ENCODE measurements at places on chromosomes 6 and 20.

GRCh38 chr6:169969372-169970099, 218.1 kb downstream of the ERMARD start:
- DNase-seq = no peak

- DNase-seq = no peak
Observed at GRCh38 chr6:84926189-84927155, 162.1 kb upstream of the TBX18 start.

GRCh38 chr20:60512443-60512842, 554.2 kb downstream of the CDH26 start:
- DNase-seq = no peak

GRCh38 chr20:52178691-52179090, 12.9 kb downstream of the ZFP64 start:
- DNase-seq = no peak

- DNase-seq = no peak
Observed at GRCh38 chr6:109465772-109466171, 10.2 kb upstream of the MICAL1 start.

- DNase-seq = no peak
Observed at GRCh38 chr6:9564021-9564420, 850.9 kb downstream of the TFAP2A start.

GRCh38 chr6:33894438-33894837, 90.6 kb upstream of the MLN start:
- no peak for DNase-seq

DNA sequence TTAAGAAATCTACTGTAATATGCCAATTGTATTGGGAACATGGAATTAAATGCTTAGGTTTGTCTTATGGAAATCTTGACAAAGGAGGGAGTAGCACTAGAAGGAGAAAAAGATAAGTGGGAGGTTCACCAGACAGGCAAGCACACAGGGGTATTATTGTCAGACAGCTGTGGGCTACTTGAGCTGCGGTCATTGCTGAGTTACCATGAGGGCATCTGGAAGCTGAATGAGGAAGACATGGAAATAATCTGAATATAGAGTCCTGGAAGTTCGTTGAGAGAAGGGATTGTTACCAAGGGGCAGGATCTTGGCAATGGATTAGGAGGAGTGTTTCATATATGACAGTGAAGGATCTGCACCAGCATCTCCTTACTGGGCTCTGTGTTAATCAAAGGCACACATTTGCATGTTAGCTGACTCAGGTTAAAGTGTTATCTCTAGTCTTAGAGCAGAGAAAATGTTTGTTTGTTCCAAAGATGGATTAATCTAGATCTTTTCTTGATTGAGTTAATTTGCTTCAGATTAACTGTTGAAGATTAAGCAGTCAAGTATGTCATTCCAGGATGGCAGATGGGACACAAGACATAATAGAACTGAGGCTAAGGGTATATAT, 53.0 kb upstream of the SUPT3H start:
- DNase-seq = no peak

DNA sequence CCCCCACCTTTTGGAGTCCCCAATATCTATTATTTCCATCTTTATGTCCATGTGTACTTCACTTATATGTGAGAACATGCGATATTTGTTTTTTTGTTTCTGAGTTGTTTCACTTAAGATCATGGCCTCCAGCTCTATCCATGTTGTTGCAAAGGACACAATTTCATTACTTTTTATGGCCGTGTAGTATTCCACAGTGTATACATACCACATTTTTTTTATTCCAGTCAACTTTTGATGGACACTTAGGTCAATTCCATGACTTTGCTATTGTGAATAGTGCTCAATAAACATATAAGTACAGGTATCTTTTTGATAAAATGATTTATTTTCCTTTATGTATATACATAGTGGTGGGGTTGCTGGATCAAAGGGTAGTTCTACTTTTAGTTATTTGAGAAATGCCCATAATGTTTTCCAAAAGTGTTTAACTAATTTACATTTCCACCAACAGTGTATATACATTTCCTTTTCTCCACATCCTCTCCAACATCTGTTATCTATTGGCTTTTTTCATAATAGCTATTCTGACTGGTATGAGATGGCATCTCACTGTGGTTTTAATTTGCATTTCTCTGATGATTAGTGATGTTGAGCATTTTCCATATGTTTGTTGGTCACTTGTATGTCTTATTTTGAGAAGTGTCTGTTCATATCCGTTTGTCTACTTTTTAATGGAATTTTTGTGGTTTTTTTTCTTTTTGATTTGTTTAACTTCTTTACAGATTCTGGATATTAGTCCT, 34.0 kb upstream of the COL10A1 start:
- no peak for DNase-seq

DNA sequence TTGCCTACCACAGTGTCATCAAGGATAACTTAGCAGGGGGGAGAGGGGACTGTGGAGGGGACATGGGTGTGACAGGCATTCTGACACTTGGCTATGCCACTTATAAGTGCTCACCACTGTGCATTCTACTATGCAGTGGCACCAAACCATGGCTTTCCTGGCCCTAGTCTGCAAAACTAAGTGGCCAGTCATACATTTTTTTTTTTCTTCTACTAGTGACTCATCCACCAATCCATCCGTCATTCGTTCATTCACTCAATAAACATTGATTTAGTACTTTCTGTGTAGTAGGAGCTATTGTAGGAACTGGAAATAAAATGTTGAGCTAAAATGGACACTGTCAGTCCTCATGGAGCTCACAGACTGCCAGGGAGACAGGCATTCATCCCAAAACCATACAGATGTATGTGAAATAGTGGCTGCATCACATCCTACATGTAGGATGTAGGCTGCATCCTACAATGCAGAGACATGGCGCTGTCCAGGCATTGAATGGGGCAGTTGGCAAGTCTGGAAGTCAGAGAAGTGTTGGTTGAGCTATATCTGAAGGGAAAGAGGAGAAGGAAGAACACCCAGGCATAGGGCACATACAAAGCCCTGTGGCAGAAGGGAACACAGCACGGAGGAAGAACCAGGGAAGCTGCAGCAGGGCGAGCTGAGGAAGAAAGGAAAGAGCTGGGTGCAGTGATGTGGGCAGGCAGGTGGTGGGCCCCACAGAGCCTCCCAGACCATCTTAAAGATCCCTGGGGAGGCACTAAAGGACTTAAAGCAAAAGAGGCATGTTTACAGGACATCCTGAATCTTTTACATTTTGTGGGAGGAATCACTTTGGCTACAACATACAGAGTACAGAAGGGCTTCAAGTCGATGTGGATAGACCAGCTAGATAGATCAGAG, 224.4 kb downstream of the UST start:
- DNase-seq = no peak

DNA sequence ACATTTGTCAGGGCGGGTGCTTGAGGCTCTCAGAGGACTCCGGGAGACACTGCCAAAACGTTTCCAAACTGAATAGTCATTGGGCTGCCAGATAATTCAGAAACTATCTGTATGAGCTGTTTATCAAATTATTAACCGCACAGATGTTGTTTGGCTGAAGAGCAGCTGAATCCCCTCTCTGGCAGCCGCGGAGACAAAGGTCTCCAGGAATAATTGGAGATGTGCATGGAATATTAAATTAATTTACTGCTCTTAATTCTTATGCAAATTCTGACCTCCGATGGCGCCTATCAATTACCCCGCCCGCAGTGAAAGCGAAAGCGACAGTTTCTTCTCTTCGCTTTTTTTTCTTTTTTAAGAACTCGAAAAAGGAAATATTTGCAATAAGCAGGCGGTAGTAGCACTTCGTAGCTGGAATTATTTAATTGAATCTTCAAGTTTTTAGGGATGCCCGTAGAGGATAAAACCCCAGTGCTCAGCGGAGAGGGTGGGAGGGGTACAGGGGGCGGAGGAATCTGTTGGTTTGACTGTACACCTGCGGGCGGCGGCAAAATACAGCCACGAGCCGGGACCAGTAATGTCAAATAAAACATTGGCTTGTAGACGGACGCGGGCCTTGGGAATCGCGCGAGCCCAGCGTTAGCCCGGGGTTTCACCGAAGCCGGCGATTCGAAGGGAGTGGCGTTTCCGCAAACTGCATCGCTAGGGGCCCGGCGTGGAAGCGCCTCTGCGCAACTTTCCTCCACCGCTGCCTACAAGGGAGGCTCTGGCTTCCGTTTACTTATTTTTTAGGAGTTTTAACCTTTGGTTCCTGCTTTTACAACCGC, 6.2 kb downstream of the LINC00237 start:
- DNase-seq = peak; percentile 73

- DNase-seq = no peak
Observed at GRCh38 chr6:35500782-35501181, 3.9 kb upstream of the TEAD3 start.

DNA sequence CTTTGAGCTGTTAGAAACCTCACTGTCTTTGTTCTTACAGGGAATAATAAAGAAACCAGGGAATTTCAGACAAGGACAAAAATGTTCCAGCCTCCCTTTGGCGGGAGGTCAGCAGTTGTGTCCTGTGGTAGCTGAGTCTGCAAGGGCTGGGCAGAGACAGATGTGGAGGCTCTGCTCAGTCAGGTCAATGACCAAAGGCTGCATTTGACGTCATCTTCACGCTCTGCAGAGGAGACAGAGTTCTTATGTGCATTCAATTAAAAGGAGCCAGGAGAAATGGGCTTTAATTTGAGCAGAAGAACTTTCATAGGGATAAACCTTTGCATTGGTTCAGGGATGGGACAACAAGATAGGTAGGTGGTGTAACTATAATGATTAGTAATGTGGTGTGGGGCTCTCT, 45.1 kb upstream of the FOXA2 start:
- no peak for DNase-seq

DNA sequence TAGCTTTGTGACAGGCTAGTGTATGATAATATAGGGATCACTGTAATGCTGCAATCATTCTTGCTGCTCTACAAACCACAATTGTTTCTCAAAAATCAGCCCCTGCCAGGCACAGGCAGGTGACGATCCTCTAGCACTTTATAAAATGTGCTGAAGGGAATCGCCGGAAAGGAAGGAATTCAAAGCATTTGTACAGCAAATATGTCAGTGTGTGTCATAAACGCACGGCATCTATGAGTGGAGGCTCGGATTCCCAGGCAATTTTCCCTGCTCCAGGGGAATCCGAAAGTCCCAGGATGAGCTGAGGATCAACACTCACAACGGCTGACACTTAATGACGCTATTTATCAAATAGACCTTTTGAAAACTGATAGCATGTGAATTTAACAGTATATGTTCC, 1.4 kb downstream of the PHACTR1 start:
- DNase-seq = no peak

- DNase-seq = no peak
Observed at GRCh38 chr6:39466631-39467030, 144.1 kb upstream of the KCNK16 start.

DNA sequence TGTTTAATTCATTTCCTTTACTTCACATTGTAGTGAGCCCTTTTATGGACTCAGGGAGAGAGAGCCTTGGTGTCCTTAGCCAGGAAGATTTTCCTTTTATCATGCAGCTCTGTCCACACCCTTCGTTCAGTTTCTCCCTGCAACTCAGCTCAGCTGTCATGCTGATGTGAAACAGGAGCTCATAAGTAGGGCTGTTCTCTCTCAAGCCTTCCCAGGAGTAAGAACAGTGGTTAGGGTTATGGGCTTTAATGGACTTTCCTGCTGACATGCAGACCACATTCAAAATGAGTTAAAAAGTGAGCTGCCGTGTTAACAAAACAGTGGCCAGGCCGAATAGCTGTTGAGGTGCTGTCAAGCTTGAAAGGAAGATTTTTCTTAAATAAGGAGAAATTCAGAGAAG, 104.1 kb downstream of the BCKDHB start:
- DNase-seq = no peak
